Activated T-cell treated with anti-CD3 and anti-CD28 coated beads for 48 hours (primary cell): ENCODE measurements at places on chromosomes 16 and 17.

DNA sequence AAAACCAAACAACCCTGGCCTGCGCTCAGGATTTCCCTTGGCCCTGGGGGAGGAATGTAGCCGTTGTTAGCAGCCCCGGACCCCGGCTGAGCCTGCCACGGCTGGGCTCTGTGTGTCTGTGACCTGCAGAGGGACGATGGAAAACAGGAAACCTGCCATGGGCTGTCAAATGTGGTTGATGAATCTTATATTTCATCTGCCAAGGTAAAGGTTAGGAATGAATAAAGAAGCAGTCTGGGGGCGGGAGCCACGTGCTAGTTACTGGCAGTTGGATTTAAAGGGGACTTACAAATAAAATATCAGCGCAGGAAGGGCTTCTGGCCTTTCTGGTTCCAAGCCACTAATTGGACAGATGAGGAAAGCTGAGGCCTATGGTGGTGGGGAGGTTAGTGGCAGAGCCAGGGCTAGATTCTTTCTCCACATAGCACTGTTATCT is at the start of gene KRT23:
TSS of gene KRT23 (minus strand) at position 263 of the 436 bp plus-strand sequence. CDS start 1,043 bp downstream, outside the sequence.
- no peak for DNase-seq

DNA sequence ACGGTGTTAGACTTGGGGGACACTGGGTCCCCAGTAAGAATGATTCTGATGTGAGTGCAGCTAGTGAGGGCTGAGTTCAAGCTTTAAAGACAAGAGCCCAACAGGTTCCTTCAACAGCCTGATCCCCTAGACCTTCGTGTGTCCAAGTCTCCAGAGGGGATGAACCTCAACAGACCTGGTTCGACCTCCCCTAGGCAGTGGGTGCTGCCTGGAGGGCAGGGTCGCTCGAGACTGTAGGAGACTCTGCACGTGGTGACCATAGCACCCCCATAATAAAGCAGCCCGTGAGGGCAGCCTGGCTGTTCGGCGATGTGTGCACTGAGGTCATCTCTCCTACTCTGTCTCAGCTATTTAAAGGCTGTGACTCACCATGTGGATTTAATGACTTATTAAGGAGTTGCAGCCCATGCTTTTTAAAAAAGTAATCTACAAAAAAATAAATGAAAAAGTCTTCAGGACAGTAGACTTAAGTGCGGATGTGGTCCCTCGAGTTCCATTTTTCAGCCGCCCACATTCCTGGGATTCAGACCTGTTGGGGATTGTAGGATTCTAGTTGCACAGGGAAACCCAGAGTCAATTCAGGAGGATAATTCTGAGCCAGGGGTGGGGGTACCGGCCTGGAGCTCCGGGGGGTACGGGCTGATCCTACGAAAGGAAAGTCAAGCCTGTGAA is 23.4 kb upstream of the METRNL start:
- no peak for DNase-seq

GRCh38 chr17:73639932-73640331 is 4.3 kb downstream of the SDK2 start:
- DNase-seq = no peak

GRCh38 chr16:89705006-89705405 is 3.5 kb upstream of the SPATA2L start:
- DNase-seq = no peak

GRCh38 chr16:2811703-2812471 is 5.2 kb upstream of the PRSS21 start:
- DNase-seq = no peak

DNA sequence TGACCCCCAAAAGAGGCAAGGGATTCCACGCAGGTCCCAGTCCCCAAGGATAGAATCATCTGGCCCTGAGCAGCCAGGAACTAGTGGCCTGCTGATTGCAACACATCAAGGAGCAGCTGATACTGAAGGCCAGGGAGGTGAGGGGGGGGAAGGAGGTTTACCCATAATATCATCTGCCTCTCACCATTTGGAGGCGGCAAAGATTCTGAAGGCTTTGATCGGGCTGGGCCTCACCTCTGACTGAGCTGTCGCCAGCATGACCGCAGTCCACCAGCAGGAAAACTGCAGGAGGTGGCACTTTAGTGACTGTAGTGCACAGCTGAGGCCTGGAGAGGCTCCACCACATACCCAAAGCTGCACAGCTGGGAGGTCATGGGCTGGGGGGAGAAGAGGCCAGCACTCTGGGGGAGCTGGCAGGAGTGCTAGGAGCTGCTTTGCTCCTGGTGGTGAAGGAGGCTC is 20.5 kb upstream of the ITGA3 start:
- no peak for DNase-seq

DNA sequence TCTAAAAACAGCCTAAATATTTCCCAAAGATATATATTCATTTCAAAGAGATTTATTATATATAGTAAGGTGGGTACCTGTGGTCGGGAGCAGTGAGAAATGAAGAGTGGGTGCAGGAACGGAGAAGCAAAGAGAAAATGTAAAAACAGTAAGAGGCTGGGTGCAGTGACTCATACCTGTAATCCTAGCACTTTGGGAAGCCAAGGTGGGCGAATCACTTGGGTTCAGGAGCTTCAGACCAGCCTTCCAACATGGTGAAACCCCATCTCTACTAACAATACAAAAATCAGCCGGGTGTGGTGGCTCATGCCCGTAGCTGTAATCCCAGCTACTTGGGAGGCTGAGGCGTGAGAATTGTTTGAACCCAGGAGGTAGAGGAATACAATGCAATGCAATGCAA is 257.1 kb downstream of the BCAS3 start:
- no peak for DNase-seq

- DNase-seq = no peak
Measured at GRCh38 chr17:45747911-45748310, 36.2 kb upstream of the CRHR1 start.

- no peak for DNase-seq
Measured at GRCh38 chr17:65065906-65066305, 9.4 kb upstream of the GNA13 start.

GRCh38 chr16:1541293-1542165 is 8.1 kb downstream of the TMEM204 start:
- no peak for DNase-seq

DNA sequence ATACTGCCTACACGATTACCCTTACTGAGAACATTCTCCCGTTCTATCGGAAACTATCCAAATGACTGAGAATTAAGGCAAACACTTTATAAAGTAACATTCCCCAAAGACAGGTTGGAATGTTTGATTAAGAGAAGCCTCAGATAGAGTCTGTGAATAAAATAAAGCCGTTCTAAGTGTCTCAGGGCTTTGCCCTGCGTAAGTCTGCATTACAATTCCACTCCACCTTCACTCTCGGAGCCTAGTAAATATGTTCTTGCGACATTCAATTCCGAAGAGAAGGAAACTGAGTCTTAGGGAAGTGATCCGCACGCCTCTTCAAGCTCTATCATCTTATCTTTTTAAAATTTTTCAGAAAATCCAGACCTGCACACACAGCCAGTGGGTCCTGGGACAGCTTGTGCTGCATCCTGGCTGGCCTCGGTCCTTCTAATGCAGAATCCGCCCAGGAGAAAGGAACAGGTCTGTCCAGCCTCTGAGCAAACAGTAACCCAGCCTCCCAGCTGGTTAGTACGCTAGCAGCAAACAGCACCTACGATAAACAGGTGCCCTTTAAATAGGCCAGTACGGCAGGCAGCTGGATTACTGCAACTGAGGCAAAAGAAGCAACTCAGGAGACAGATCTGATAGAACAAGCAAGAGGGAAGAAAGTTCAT is 254.1 kb upstream of the IRX3 start:
- no peak for DNase-seq

- DNase-seq = no peak
Measured at GRCh38 chr17:35345926-35346771, 27.3 kb downstream of the SLFN11 start.

DNA sequence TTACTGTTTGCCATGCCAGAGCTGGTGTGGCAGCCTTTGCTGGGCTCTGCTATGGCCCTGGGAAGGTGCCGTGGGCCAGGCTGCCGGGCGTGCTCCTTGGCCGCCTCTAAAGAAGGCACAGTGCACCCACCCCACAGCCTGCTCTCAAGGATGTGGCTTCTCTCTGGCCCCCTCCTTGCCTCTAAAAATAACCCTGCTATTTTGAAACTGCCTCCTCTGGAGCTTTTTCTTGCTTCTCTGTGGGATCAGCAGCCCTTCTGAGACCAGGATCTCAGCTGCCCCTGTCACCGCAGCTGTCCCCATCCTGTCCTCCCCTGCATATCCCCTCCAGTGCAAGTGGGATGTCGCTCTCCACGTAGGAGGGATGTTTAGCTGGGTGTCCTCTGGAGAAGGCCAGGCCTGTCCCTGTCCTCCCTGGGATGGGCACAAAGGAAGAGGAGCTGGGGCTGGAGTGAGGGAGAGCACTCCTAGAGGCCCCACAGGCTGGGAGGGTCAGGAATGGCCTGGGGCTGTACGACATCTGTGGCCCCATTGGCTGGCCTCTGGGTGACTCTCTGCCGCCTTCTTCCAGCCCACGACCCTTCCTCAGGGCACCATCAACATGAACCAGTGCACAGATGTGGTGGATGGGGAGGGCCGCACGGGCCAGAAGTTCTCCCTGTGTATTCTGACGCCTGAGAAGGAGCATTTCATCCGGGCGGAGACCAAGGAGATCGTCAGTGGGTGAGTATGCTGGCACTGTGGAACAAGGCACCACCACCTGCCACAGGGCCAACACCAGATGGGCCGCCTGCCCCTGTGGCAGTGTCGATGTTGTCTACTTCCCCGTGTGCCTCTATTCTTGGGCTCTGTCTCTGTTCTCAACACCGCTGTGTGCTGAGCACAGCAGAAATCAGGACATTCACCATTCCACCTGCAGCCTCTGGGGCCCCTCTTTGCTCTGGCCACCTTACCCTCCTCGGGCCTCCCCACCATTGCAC is 79.7 kb downstream of the PLD6 start:
- no peak for DNase-seq

DNA sequence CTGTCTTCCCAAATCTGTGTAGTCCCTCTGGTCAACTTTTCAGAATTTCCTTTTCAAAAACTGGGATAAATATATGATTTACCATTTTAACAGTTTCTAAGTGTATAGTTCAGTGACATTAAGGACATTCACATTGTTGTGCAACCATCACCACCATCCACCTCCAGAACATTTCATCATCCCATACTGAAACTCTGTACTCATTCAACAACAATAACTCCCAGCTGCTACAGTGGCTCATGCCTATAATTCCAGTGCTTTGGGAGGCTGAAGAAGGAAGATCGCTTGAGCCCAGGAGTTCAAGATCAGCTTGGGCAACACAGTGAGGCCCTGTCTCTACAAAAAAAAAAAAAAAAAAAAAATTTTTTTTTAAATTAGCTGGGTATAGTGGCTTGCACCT is 131.0 kb downstream of the AATF start:
- DNase-seq = no peak

DNA sequence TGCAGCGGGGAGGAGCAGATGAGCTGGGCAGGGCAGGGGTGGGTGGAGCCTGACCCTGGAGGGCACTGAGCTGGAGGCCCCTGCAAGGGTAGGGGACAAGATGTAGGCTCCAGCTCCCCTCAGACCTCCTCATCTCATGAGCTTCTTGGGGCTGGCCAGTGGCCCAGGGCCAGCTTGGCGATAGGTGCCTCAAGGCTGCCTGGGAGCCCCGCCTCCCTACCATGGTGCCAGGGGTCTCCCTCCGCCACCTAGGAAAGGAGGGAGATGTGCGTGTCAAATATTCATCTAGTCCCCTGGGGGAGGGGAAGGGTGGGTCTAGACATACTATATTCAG is 3.9 kb downstream of the HIRIP3 start:
- no peak for DNase-seq

DNA sequence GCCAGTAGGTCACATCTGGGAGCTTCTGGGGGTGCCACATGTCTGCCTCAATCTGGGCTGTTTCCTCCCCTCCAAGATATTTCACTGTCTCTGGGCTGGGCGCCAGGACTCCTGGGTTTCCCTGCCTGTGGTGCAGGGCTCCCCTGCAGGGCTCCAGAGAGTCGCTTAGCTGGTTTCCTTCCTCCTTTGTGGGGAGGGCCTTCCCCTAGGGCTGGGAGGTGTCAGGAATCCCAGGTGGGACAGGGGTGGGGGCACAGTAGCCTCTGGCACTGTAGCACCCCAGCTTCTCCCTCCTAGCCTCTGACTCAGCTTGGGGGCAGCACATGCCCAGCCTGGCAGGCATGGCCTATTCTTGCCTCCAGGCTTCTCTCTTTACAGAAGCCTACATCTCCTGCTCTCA is 2.6 kb downstream of the RARA start:
- no peak for DNase-seq

DNA sequence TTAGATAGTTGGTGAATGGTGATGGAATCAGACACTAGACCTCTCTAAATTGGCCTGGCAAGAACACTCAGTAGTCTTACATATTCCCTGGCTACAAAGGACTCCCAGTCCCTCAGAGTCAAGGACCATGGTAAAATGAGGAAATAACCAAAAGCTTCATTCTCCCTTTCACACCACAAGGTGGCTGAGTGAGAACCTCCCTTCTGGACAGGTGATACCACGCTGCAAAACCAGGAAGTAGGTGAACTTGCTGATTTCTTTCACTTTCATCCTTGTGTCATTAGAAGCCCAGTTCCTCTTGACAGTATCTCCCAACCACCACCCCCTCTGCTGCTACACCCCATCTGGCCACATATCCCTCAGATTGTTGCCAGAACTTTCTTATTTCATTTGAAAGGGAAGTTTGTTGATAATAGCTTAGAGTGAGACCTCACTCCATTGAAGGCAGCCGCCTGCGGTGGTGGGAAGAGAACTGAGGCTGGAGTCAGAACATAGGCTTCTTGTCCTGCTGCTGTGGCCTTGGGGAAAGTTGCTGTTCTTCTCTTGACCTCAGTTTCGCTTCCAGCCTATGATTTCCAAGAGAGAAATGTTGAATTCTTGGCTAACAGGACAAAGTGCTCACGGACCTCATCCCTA is 290.6 kb upstream of the CCL2 start:
- no peak for DNase-seq

GRCh38 chr17:9251273-9251672 is 230.0 kb downstream of the NTN1 start:
- DNase-seq = no peak

- no peak for DNase-seq
Measured at GRCh38 chr16:79257953-79258490, 342.5 kb downstream of the MAF start.

DNA sequence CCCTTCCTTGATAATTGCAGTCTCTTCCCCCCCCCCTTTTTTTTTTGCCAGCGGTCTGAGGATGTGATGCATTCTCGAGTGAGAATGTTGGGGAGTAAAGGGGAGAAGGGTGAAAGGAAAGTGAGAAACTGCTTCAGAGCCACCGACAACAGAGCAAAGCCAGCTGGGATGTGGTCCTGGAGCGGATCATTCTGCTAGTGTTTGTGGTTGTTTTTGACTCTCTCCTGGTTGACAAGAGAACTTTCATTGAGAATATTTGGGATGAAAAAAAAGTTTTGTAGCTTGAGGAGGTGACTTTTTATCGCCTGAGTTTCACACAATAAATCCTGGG is 1.3 kb downstream of the NF1 start:
- no peak for DNase-seq

- no peak for DNase-seq
Measured at GRCh38 chr16:65876056-65876408, 490.5 kb upstream of the CDH5 start.

GRCh38 chr17:17757956-17758845 is 76.9 kb downstream of the RAI1 start:
- no peak for DNase-seq

DNA sequence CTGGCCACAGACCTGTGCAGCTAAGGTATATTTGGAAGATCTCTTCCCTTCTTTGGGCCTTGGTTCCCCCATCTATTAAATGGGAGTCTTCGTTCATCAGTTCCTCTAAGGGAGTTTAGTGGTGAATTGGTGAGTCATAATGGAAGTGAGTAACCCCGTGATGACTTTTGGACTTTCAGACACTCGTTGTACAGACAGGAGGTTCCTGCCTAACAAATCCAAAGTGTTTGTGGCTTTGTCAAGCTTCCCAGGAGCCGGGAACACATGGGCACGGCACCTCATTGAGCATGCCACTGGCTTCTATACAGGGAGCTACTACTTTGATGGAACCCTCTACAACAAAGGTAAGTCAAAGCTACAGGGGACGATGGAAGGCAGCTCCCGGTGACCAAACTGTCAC is 40.4 kb downstream of the WSCD1 start:
- DNase-seq = no peak
